Mesenteric fat pad (tissue), 1 donor: ENCODE measurements at places on chromosomes 3 and 15. TPM values are rescaled to one million over a fixed set of nuclear protein-coding genes. Genes with fewer than 3 reads are reported as not detected.

SERPINI2 gene
- not detected for total RNA-seq

TRIM42 gene
- not detected for total RNA-seq

CD96 gene
- 6.9 TPM for total RNA-seq

UBA7 gene
- 38.2 TPM for total RNA-seq

ANKUB1 gene
- not detected for total RNA-seq

PATL2 gene
- total RNA-seq = 2.2 TPM

- DNase-seq = no peak
Measured at GRCh38 chr3:153305189-153305588, 143.2 kb downstream of the RAP2B start.

GRCh38 chr15:80159811-80160569 lies 7.2 kb downstream of the FAH start:
- no peak for DNase-seq

- no peak for DNase-seq
Measured at GRCh38 chr15:60344461-60344860, 53.3 kb downstream of the ANXA2 start.

DNA sequence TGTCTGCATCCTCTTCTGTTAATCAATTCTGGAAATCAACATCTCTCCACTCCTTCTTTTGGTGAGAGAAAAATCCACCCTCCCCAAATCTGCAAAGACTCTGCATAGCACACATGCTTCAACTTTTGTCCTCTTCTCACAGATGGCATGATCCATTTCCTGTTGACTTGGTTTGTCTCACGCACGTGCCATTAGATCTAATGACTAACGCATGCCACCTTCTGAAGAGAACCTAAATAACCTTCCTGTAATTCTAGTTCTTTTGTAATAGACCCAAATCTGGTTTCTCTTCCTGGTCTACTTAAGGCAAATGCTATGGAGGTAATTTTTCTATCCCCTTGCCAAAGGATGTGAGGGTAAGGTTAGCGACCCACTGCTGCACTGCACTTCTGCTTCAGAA lies 51.0 kb upstream of the ATOSA start:
- DNase-seq = no peak

DNA sequence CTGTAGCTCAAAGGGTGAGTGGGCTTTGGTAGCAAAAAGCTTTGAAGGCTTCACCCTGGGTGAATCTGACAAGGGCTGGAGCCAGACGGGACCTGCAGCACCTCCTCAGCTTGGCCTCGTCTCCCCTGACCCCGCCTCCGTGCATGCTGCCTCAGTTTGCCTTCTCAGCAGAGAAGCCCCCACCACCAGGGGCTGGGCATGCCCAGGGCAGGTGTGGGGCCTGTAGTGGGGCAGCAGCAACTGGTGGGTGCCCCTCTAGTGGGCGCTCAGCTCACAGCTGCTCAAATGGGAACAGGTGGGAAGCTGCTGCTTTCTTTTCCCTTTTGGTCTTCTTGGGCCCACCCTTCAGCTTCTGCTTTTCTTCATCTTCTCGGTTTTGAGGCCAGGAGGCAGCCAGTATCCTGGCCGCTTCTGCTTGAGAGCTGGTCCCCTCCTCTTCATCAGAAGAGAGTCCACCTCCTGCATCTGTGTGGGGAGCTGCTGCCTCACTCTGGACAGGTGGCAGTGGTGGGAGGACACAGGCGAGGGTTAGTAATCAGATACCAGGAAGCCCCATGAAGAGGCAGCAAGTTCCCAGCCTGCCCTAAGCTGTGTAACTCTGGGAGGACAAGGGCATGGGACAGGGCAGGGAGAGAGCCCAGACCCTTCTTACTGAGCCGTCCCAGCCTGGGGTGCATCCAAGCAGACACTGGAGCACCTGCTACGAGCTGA lies 21.0 kb downstream of the TMEM43 start:
- peak; percentile 76 for DNase-seq

DNA sequence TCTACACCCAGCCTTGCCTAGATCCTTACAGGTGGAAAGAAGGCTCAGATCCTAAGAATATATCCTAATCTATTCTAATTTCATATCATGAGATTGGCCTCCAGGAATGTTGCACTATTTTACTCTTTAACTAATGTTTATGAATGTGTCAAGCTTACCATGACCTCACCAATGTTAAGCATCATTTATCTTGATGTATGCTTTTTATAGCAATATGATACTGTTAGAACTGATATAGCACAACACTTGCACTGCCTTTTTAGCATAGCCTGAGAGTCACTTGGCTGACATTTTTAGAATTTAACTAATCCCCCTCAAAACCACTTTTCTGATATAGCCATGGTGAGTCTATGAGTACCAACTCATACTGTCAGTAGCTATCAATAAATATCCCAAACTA lies 191.5 kb upstream of the NR2F2 start:
- DNase-seq = no peak

DNA sequence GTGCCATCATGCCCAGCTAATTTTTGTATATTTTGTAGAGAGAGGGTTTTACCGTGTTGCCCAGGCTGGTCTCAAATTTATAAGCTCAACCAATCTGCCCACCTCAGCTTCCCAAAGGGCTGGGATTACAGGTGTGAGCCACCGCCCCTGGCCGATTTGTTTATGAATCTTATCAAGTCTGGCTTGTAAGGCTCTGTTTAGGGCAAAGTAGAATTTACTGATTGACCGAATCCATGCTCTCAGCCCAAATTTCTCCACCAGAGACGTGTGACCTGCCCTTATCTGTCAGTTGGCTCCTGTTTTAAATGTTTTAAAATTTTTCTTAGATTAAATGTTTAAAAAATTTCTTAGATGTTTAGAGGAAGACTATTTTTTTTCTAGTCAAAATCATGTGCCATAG lies 19.5 kb downstream of the RAD54L2 start:
- no peak for DNase-seq

DNA sequence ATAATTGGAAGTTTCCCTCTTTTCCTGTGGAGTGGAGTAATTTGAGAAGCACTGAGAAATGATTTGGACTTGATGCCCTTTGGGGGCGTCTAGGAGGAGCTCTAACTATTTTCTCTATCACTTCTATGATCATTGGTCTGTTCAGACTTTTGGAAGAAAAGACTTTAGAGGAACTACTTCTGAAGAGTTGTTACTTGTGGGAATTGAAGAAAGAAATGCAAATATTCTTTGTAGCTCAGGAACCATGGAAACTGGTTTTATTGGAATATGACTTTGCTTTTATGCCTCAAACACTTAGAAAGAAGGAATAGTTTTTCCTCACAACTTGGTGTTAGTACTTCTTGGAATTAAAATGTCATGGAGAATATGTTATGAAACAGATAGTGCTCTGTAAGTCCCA lies 122.0 kb upstream of the ALDH1A3 start:
- DNase-seq = no peak

GRCh38 chr3:31180274-31180673 lies 285.8 kb upstream of the GADL1 start:
- no peak for DNase-seq

- no peak for DNase-seq
Measured at GRCh38 chr3:43883729-43884396, 193.1 kb downstream of the ABHD5 start.

DNA sequence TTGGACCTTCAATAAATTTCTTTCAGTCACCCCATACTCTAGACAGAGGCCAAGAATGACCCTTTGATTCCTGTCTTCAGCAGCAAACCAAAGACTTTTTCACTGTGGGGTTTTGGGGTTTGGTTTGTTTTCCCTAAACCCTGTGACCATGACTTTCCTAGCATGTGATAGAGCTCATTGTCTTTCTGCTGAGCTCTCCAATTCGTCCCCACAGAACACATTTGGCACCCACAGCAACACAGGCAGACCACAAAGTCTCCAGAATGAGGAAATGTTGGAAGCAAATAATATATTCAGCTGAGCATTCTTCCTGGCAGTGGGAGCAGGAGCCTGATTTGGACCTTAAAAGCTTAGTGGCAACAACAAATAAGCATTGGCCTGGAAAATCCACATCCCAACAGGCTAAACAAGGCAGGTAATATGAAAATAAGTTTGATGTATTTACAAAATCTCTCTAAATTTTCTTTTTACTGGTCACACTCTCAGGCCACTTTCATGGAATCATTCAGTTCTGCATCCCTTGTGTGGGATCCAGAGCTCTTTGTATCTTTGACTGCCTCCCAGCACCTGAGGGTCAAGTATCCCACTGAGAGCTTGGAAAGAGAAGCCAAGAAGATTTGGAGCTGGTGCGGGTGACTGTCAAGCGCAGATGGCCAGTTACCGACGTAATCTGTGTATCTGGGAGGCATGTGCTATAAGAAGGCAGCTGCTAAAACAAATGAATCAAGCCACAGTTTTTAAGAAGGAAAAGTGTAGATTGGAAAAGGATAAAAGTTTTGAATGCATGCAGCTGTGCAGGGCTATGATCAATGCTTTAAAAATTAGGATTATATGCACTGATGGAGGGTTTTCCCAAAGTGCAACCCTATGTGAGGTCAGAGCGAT lies 36.5 kb upstream of the CPB1 start:
- no peak for DNase-seq

DNA sequence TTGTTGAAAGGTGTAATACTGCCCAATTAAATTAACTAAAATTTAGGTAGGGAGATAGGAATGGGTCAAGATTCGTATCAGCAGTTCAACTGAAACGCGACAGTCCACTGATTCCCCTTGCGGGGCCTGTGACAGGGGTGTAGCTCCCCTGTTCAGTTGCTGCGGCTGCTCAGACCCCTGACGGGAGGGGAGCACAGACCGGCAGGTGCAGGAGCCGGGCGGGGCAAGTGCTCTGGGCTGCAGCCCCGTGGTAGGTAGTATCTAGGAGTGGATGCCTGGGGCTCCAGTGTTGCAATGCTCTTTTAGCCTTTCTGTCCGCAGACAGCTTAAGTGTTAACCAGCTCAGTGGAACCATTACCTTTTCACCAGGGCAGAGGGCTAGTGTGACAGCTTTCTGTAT lies 164.9 kb downstream of the ROBO2 start:
- no peak for DNase-seq

DNA sequence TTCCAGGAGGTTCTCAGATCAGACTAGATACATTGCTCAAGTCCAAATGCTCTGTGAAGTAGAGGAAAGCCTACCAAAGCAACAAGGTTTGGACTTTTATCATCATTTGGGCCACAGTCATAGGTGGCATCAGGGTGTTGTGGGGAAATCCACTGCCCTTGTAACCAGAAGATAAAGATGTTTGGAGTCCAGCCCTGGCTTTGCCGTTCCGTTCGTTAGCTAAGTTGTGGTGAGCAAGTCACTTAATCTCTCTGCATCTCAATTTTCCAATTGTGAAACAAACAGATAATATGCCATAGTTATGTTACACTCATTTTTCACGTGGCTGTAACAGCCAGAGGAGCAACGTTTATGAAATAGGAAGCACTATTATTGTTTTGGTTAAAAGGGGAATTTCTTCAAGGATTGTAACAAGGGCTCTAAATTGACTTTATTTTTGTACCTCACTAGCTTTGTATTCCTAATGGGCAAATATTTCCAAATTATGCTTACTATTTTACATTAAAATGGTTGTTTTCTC lies 125.6 kb downstream of the CD47 start:
- DNase-seq = no peak

DNA sequence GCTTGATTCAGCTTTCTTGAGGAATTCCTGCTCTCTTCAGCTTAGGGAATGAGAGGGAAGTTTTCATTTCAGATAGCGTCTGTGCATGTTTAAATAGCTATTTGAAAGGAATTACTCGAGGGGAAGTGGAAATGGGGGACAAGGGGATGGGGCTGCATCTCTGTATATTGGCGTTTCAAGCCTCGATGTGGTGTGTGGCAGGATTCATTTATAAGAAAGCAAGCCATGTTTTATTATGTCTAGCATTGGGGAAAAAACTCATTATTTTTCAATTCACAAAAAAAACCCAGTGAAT lies 1.0 kb downstream of the ATP2C1 start:
- DNase-seq = no peak

GRCh38 chr15:72774696-72775383 lies 8.7 kb downstream of the ADPGK start:
- no peak for DNase-seq

GRCh38 chr3:54530091-54530490 lies 397.8 kb downstream of the LRTM1 start:
- DNase-seq = no peak

- no peak for DNase-seq
Measured at GRCh38 chr3:120775411-120775810, 32.9 kb downstream of the GTF2E1 start.

DNA sequence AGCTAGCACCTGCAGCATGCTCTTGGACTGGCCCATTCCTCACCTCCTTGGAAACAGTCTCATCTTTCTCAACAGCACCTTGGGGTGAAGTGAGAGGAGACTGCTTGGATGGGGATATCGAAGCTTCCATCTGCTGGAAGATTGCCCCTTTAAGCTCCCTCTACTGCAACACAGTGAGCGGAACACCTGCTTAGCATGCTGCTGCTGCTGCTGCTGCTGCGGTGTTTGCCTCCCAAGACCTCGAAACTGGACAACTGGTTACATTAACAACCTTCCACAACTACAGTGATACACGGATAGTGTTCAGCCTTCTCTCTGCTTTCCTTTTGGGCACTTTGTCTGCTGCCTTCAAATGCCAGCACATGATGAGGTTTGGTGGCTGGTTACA lies 253.9 kb upstream of the LYSMD4 start:
- DNase-seq = no peak

DNA sequence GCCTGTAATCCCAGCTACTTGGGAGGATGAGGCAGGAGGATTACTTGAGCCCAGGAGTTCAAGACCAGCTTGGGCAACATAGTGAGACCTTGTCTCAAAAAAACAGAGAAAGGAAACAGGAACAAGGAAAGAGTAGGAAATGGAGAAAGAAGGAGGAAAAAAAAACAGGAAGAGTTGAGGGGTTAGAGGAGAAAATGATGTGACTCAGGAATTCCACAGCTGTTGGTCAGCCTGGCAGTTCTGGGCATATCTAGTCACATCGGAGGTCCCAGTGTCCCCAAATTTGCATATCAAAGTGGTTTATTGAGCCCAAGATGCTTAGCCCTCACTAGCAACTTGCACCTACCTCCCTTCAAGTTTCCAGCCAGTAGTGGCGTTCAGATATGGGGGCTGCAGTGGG lies 18.8 kb upstream of the JMJD7 start:
- DNase-seq = no peak

- no peak for DNase-seq
Measured at GRCh38 chr3:56864918-56865524, 63.3 kb upstream of the ARHGEF3 start.

DNA sequence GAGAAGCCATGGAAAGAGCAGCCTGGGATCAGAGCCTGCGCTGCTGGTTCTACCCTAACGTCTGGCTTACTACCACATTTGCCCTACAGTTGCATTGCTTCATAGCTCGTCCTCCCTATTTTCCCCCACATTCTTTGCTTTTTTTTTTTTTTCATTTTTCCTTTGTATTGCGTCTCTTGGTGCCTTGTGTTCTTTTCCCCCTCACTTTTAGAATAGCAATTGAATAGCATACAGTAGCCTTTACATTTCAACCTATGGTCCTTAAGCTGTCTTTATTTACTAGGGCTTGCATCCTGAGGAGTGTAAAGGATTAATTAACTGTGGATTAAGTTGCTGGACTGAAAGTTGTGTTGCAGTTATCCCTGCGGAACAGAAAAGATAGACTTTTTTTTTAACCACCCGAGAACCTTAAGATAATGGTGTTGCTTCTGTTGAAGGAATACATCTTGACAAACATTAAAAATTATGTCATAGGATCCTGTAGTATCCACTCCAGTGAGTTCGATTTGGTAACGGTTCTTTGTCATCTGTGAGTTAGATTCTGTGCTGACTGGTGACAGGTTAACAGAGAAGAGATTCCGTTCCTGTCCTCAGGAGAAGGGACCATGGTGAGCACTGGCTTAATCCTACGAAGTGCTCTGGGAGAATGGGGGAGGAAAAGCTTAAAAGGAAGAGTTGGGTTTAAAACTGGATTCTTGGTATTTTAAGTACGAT lies 417.4 kb upstream of the NAALADL2 start:
- DNase-seq = no peak

GRCh38 chr15:88220443-88221335 lies 35.9 kb downstream of the NTRK3 start:
- DNase-seq = no peak

GRCh38 chr3:72722930-72723726 lies 125.1 kb downstream of the SHQ1 start:
- DNase-seq = peak; percentile 11
